ENCODE measurements at places on chromosomes 5 and 9.

DNA sequence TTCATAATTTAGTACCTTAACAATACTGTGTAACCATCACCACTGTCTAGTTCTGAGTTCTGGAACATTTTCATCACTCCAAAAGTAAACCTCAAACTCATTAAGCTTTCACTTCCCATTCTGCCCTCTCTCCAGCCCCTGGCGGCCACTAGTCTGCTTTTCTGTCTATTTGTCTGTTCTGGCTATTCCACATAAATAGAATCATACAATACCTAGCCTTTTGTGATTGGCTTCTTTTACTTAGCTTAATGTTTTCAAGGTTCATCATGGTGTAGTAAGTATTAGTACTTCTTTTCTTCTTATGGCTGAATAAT lies 138.7 kb downstream of the RAPGEF6 start:
- peak; percentile 16 for DNase-seq

DNA sequence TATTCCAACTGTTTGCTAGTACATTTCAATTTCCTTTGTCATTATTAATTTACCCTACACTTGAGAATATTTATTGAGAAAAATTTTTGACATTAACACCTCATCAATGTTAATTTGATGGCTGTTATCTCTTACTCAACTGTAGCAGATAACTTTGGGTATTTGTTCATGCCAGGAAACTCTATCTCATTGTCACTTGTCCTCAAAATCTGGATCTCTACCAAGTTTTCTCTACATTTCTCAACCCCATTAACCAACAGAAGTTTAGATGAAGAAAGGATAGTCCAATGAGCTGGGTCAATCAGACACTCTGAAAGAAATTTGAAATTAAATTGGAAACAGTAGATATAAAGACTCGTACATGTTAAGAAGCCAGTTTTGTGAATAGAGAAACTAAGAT lies 395.3 kb downstream of the TUSC1 start:
- no peak for DNase-seq

DNA sequence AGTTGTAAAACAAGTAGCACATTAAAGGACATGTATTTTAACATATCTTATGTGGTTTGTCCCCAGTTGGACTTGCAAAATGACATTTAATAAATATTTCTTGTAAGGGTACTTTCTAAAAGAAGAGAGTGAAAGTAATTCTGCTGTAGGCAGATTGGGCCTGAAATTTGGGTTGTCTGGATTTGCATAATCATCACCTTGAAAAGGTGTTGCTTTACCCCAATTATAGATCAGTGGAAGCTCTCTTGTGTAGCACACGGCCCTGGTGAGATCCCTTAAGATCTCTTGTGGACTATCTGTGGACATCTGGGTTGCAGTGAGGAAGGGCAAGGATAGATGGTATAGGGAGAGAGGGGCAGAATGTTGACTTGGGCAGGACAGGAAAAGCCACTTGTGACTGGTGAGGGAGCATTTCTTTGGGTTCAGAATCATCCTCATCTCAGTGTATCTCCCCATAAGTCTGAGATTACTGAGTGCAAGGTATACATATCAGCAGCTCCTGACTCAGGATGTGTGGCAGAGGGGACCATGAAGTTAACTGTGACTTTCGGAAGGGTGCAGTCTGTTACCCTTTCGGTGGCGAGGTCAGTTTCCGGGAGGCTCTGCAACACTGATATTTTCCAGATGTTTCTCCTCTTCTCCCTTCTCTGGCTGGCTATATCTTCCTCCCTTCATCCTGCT lies 2.0 kb upstream of the TNFAIP8 start:
- DNase-seq = peak; percentile 61

DNA sequence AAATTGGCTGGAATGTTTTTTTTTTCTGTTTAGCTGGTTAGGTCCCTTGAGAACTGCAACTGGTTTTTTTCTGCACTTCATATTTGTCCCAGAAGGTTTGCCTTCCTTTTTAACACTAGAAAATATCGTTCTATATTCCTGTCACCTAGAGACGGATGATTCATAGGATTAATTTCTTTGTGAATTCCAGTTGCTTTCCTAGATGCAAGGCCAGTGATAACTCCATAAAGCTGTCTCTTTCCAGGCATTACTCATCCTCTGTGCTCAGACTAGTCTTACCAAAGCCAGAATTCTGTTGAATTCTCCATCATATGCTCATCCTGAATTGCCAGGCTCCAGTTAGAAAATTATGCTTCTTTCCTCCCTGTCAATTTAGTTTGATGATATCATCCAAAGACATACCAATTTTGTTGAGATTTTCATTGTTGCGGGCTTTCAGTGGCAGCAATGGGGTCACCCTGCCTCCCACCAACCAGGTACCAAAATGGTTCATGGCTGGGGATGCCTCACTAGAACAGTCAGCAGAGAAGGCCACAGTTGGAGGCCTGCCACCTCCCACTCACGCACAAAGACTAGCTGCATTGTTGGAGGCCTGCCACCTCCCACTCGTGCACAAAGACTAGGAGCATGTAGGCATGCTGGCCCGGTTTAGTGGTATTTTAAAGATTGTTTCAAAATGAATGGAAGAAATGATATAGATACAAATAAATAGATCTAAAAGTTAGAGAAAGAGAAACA lies 8.5 kb downstream of the BAAT start:
- no peak for DNase-seq

DNA sequence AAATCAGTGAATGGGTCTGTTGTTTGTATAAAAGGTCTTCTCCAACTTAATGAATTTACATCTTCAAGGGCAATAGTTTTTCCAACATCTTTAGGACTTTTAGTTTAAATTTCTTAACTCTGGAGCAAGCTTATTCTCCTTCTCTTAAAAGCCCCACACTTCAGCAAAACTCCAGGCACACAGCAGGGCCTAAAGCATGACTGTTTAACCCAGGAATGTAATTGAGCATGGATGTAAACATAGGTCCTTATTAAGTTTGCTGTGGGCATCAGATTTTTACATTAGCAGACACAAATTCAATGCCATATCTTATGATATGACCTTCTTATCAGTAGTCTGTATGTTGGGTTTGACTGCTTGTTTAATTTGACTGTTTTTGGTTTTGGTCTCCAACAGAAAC lies 78.9 kb downstream of the ABCA1 start:
- no peak for DNase-seq

DNA sequence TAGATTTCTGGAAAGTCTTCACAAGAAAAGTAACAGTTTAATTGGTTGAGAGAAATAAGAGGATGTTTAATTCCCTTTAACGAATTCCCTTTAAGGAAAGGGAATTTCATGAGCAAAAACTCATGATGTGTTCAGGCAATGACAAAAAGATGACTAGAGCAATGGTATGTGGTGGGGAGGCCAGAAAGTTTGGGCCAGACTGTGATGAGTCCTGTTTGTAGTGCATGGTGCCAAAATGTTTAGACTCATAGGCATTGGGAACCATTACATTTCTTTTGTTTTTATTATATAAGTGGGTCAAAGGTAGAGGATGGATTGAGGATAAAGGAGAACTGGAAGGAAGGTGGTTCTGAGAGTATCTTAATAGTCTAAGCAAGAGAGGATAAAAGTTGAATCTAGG lies 10.9 kb downstream of the CNTRL start:
- no peak for DNase-seq

DNA sequence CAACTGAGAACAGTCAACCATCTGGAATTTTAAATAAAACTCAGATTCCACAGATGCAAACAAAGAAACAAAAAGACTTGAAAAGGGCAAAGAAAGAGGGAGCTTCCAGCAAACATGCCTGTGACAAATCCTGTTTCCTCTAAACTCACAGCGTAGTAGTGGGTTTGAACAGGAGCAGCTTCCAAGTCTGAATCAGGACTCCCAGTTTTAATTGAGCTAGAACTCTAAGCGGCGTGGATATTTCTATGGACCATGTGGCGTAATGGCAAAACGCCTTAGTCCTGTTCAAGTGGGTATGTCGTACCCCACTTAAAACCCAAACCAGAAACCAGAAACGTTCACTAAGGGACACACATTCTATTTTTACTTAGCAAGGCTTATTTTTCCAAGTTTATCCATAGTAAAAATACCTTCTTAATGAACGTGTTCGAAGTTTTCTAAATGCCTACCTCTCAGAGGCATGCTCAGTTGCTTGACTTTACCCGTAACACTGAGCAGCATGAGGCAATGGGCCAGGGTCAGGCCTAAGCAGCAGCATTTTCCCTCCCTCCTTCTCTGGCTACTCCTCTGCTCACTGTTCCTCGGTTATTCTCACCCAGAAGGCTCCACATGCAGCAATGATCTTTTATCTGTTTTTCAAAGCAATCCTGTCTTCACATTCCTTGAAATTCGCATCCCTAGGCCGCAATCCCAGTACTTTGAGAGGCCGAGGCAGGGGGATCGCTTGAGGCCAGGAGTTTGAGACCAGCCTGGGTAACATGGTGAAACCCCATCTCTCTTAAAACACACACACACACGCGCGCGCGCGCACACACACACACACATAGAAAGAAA lies 77.9 kb downstream of the FNBP1 start:
- no peak for DNase-seq

DNA sequence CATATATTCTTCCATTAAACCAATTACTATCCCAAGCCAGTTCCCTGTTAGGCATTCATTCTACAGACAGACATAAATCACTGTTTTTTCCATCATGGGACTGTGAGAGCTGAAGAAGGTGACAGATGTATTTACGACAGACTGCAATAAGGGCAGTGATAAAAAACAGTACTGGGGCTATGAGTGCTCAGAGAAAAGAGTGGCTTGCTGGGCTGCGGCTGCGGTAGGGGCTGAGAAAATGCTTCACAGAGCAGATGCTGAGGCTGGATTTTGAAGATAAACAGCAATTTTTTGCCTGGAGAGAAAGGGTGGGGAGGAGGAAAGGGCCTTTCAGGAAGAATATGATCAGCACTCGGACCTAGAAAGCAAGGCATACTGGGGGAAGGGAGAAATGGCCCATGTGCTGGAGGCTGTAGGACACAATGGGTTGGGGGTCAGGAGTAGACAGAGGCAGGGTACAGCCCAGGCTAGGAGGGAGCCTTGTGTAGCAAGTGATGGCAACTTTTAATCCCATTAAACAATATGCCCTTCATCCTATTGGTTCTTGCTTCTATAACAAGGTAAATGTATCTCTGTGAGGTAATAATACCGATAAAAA lies 279.3 kb downstream of the ASTN2 start:
- DNase-seq = no peak

- peak; percentile 7 for DNase-seq
Measured at GRCh38 chr5:141135030-141135717, at the start of gene PCDHB5. PCDHB5 (plus strand) TSS chr5:141135206; CDS start chr5:141135435, 229 bp downstream.

- DNase-seq = no peak
Measured at GRCh38 chr9:90770182-90770738, 31.4 kb upstream of the SYK start.

DNA sequence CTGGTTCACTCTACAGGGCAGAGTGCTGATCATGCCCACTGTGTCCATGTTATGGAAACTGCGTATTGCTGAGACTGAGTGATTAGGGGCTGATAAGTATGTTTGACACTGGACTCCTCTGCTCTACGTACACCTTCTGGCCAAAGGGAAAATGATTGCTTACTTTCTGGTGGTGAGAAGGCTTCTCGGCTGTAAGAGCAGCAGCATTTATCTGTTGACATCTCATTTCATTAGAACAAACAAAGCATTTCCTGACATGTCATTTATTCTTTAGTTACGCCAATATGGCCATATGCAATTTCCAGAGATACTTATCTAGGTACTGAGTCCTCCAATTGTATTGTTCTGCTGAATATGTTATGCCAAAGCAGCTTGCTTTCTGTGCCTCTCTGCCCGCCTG lies 5.6 kb downstream of the FAXDC2 start:
- DNase-seq = no peak

DNA sequence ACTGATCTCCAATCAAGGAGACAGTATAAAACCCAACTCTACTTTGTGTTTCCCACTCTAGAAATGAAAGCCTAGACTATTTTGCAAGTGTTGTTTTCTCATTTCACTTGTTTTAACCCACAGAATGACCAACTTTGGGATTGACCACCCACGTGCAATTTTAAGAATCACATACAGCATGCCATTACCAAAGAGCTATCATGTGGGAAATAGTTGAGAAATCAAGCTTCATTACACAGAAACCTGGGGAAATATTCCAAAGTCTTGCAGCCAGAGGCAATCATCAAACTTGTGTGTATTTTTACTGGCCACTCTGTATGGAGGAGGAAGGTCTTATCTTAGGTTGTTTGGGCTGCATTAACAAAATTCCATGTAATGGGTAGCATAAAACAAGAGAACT lies 451.4 kb upstream of the DAB2 start:
- no peak for DNase-seq

- no peak for DNase-seq
Measured at GRCh38 chr9:112747094-112747493, 3.5 kb upstream of the SNX30 start.

DNA sequence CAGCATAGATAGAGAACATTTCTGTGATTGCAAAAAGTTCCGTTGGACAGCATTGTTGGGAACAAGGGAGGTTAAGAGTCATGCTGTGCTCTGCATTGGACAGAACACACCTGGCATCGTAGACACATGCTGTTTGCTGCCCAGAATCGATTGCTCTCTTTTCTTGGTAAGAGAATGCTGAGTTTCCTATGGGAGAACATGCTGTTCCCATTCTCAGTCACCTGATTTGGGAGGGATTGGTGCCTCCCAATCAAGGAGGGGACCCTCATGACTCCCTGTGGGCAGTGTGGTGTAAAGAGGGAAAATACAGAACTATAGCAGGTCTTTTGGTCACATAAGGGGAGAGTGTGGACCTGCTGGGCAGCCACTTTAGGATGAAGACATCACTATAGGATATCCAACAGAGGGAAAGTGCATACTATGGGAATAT lies 555.4 kb upstream of the CLINT1 start:
- no peak for DNase-seq

GRCh38 chr5:150234576-150235499 lies 45.0 kb downstream of the SLC6A7 start:
- no peak for DNase-seq
